ENCODE measurements at places on chromosomes 13 and 19.

DNA sequence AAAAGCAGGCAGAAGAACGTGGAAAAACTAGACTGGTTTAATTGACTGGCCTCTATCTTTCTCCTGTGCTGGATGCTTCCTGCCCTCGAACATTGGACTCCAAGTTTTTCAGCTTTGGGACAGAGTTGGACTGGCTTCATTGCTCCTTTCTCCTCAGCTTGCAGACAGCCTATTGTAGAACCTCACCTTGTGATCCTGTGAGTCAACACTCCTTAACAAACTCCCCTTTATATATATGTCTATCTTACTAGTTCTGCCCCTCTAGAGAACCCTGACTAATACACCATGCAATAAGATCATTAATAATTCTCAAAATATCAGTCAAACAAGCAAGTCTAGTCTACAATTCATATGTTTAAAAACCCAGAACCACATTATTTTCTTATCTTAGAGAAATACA is 662.4 kb downstream of the TBC1D4 start:
- DNase-seq: no peak

- DNase-seq: no peak
Measured at GRCh38 chr13:29541400-29541799, 54.1 kb downstream of the SLC7A1 start.

DNA sequence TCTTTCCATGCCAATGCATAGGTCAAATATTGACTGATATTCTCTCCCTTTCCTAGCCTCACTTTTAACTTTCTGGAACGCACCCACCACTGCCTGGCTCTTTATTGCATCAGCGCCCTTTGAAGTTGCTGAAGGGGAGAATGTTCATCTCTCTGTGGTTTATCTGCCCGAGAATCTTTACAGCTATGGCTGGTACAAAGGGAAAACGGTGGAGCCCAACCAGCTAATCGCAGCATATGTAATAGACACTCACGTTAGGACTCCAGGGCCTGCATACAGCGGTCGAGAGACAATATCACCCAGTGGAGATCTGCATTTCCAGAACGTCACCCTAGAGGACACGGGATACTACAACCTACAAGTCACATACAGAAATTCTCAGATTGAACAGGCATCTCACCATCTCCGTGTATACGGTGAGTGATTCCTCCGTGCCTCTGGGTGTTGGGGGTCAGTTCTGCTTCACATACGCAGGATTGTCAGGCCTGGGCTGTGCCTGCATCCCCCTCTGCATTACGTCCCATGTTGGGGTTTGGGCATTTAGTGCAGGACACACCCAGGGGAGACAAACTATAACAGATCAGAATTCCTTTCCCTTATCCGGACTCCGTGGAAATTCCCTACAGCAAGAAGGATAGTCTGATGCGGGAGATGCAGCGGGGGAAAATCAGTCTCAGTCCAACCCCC is 1.3 kb downstream of the CEACAM21 start:
- DNase-seq: no peak

DNA sequence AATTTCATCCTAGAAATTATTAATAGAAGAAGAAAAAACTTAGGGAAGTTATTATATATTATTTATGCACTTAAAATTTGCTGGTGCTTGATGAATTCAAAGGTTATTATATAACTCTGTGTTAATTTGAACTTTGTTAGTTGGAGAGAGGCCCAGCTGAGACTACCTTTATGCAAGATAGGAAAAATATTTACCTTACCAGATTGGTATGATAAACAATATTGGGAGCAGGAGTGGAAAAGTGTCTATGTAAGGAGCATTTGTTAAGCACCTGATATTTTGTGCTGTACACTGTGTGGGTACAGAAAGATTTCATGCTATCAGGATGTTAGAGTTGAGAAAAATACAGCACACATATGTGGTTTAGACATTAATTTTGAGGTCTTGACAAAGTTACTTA is 357.2 kb downstream of the OXGR1 start:
- DNase-seq: no peak

- DNase-seq: no peak
Measured at GRCh38 chr13:93981426-93981977, 498.0 kb downstream of the DCT start.

- DNase-seq: no peak
Measured at GRCh38 chr19:369256-369655, 24.7 kb upstream of the MIER2 start.

DNA sequence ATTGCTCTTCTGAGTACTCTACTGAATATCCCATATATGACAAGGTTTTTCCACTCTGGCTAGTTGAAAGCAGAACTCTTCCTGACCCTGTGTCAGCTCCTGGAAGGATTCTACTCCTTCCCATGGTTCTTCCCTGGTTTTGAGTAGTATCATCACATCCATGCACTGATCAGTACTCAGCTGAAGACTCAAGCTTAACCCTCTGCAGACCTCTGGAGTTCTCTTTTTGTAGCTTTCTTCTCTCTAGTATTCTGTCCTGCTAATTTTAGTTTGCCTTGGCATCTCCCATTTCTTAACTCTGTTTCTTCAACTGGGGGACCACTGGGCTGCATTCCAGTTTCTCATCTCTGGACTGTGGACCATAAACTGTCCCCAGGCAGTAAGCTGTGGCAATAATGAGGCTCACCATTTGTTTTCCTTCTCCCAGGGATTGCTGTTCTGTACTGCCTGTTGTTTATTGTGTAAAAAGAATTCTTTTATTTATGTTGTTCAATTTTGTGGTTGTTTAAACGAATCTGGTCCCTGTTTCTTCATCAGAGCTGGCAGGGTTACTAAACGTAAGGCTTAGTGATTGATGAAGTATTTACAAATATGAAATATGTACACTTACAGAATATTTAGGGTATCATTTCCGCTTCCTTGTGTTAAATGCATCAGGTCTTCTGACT is 19.7 kb downstream of the LPAR6 start:
- DNase-seq: no peak

- DNase-seq: no peak
Measured at GRCh38 chr13:49586717-49587116, 1.4 kb upstream of the RCBTB1 start.

GRCh38 chr13:91025442-91025841 is 322.0 kb upstream of the MIR17HG start:
- no peak for DNase-seq

- no peak for DNase-seq
Measured at GRCh38 chr19:31497709-31498108, 148.5 kb upstream of the TSHZ3 start.

- no peak for DNase-seq
Measured at GRCh38 chr13:59691501-59692066, 472.1 kb downstream of the DIAPH3 start.

- DNase-seq: no peak
Measured at GRCh38 chr13:100349594-100349993, 239.0 kb downstream of the GGACT start.

DNA sequence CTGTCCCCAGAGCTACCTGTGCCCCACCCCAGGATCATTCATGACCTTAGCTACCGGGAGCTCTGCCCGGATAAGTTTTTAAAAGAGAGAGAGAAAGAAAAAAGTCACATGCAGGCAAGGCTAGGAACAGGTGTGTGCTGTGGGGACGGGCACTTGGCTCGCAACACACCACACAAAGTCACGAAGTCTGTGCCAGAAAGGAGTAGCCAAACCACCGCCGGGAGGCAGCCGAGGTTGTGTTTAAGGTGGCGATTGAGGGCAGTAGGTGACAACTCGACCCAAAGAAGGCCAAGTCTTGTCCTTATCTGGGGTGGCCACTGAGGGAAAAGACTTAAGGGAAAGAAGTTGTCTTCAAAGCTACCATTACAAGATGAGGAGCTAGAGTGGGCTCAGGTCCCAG is 4.6 kb upstream of the TSHZ3 start:
- no peak for DNase-seq

- DNase-seq: peak; percentile 84
Measured at GRCh38 chr19:21141787-21142464, at the start of gene ZNF431. TSS of gene ZNF431 (plus strand) at chr19:21142040. CDS start at chr19:21142184, 144 bp downstream.

DNA sequence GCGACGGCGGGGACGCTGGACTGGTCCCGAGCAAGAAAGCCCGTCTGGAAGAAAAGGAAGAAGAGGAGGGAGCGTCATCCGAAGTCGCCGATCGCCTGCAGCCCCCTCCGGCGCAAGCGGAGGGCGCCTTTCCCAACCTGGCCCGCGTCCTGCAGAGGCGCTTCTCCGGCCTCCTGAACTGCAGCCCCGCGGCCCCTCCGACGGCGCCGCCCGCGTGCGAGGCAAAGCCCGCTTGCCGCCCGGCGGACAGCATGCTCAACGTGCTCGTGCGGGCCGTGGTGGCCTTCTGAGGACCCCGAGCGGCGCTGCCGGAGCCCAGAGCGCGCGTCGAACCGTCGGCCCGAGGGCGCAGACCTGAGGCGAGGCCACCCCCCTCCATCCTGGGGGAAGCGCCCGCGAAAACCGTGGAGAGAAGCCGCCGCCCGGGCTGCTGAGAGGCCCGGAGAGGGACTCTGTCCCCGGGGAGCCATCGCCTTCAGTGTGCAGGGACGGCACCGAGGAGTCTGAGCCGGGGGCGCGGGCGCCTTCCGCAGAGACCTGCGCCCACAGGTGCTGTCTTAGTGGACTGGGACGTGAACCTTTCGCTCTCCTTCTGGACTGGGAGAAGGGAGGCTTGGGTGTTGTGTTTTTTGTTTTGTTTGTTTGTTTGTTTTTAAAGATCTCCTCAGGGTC is 3.5 kb downstream of the IER2 start:
- no peak for DNase-seq

DNA sequence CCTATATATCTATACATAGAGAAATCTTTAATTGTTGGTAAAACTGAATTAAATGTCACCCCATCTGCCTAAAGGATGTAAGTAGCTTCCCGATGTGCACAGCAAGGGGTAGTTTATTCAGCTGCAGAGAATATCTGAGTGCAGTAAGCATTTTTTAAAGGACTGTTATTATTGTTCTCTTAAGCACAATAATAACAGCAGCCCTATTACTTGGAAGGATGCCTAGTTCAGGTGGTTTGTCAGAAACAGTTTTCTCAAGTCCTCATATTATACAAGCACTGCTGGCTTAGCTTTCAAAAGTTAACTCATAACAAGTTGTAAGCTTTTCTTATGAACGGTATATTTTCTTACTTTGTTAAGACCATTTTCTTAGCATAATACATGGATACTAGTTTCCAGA is 142.6 kb downstream of the CRYL1 start:
- no peak for DNase-seq

GRCh38 chr19:40331052-40331451 is 17.1 kb downstream of the C19orf47 start:
- no peak for DNase-seq

DNA sequence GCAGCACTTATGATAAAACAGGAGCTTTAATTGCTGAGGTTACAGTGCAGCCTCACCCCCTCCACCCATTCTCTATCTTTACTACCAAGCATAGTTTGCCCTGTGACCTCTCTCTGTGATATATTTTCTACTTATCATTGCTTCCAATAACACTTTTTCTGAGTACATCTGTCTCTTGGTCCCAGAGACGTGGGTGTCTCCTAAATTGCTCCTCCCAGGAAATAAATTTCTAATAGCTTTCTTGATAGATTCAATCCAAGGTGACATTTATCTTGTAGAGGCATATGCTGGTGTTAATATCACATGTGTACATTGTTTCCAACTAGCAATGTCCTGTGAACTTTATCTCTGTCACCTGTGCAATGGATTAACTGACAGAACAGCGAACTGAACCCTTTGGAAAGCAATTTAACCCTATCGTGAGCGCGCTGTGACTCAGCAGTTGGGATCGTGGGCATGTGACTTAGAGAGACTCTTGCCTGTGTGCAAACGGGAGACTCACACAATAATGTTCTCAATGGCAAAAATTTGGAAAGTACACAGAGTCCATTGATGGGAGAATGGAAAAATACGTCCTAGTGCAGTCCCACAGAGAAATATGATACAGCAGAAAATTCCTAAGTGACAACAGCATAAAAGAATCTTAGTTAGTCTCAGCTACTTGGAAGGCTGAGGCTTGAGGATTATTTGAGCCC is 7.0 kb upstream of the MAP2K2 start:
- no peak for DNase-seq

GRCh38 chr13:40206241-40207000 is 460.0 kb downstream of the FOXO1 start:
- no peak for DNase-seq

All from T follicular helper cell (primary cell).